ENCODE measurements at places on chromosomes 7 and 10. TPM values are rescaled to one million over a fixed set of nuclear protein-coding genes. Genes with fewer than 3 reads are reported as not detected.

The FKBP6 gene
- not detected for total RNA-seq

The FAM221A gene
- 2.6 TPM for total RNA-seq

The KCNH2 gene
- total RNA-seq = not detected

The ATAD1 gene
- total RNA-seq = 32.3 TPM

The CCDC172 gene
- not detected for total RNA-seq

The TRIM50 gene
- not detected for total RNA-seq

The MOGAT3 gene
- not detected for total RNA-seq

The GPR37 gene
- not detected for total RNA-seq

The NPSR1 gene
- not detected for total RNA-seq

The ADIRF gene
- 2.5 TPM for total RNA-seq

The CTTNBP2 gene
- 7.5 TPM for total RNA-seq

DNA sequence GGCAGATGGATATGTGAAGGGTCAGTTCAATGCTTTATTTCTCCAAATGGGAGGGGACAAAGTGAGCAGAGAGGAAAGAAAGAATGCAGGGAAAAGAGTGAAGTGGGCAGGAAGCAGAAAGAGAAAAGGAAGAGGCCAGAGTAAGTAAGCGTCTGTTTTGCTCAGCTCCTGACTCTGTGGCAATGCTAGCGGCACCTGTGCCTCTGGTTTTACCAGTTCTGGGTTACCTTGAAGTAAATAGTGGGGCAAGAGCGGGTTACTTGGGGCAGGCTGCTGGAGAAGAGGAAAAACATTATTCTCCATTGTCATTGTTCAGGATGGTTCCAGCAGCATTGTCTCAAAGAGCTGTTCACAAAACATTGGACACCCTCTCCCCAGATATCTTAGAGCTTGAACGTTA, 1.9 kb downstream of the TAS2R40 start:
- no peak for DNase-seq

- no peak for DNase-seq
Observed at GRCh38 chr7:34364130-34364529, 293.9 kb upstream of the NPSR1 start.

GRCh38 chr7:150753826-150754603, 16.8 kb downstream of the GIMAP5 start:
- peak; percentile 8 for DNase-seq

DNA sequence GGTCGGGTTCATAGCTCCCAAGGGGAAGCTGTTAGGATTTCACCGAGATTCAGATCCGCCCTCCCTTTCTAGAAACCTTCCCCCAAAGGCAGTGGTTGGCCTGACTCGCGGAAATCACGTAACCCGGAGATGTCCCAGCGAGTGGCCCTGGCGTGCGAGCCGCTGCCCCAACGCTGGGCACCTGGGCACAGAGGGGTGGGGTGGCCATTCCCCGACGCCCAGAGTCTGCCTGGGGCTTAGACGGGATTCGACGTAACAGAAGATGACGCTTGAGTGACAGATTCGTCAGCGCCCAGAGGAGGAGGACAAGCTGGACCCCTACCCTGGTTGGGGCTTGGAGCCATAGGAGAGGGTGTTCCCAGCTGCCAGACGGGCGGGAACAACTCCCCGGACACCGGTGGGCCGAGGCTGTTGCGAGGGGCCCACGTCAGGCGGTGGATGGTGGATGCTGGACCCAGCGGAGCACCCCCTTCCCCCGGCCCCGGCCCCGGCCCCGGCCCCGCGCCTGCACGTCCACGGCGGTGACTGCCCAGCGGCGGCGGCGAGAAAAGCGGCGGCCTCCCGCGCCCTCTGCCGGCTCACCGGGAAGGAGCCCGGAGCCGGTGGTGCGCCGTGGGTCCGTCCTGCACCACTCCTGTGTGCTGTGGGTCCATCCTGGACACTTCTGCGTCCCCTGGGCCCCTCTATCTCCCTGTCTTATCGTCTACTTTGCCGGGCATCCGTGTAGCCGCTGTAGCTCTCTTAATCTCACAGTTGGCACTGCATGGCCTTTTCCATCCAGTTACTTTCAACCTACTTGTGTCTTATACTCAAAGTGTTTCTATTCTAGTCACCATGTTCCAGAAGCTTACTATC, 35.4 kb upstream of the KNDC1 start:
- no peak for DNase-seq

DNA sequence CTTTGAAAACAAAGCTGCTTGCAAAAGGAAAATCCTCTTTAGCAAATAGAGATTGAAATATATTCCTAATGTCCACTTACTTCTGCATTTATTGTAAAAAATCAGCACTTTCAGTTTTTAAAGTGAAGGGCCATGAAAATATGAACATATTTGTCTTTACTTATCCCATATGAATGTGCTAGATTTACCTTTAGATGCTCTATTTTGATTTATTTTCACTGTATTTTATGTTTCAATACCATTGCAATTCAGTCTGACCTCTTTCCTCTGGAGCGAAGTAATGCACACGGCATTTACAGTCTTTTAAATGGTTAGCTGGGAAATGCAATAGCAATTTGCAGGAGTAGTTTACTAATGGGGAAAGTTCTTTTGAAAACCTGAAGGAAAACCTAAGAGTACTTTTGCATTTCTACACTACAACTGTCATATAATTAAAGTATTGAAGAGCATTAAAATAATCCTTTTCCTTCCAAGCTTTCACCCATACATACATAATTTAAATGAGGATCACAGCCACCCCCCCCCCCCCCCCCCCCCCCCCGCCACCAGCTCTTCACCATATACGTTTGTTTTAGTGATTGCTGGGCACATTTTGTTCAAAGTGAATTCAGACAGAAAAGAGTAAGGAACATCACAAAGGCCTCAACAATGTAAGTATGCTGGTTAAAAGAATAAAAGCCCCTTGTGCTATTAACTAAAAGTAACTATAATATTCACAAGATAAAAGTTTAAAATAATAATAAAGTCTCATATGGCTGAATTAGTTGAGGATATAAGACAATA, 3.5 kb downstream of the SKIDA1 start:
- DNase-seq = no peak

GRCh38 chr7:142300689-142301088, 42.8 kb upstream of the PRSS58 start:
- peak; percentile 21 for DNase-seq

- no peak for DNase-seq
Observed at GRCh38 chr7:150824379-150825177, 24.0 kb downstream of the TMEM176A start.

- DNase-seq = no peak
Observed at GRCh38 chr10:18185621-18186020, 45.4 kb downstream of the CACNB2 start.

GRCh38 chr7:151520419-151521261, 945 bp upstream of the RHEB start:
- DNase-seq = peak; percentile 25

DNA sequence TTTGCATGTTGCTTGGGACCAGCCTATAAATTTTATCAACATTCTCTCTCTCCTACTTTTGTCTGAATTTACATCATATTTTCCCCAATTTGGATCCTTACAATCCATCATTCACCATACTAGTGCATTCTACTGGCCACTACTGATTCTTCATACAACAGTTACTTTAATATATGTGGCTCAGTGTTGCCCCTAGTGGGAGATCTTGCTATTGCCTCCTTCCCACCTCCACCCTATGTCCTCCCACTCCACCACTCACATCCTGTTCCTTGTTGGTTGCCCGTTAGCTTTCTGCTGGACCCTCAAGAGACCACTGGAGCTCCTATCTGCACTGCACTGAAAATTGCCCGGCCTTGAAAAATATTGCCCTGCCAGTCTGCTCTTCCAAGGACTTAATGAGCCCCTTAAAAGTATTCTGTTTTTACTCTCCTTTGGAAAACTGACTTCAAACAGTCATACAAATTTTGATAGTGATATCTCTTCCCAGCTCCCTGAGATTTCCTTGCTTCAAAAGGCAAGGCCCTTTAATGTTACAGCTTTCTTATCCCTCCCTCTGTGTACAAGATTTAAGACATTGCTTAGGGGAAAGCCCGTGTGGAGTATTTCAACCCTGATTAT, 243.2 kb upstream of the TMEM229A start:
- DNase-seq = no peak

DNA sequence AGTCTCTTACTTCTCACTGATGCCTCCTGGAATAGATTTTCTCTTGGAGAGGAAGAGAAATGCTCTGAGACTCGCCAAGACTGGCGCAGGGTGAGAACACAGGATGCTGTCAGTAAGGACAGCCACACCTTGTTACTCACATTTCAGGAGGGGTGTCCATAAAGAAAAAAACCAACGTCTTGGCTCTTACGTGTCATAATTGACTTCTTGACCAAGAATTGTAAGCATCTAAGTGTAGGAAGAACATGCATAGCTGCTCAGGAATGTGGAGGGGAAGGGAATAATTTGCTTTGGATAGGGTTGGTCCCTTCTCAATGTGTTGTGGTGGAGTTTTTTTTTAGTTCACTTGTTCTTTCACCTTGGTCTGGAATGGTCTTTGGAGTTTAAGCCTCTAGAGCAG, 43.8 kb upstream of the ZNF438 start:
- DNase-seq = peak; percentile 95

DNA sequence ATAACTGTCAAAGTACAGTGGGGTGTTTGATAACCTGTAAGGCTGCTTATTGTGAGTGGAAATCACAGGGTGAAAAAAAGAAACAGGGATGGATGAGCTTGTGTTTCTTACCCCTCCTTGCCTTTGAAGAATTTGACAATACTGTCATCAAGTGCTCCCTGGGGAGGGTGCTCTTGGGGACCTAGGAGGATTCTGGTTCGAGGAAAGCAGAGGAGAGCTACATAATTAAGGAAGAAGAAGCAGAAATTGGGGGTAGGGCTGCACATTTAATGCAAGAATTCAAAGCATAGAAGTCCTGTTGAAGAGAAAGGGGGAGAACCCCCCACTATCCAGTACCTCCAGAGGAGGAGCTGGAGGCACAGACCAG, 208.1 kb upstream of the PHYHIPL start:
- no peak for DNase-seq

GRCh38 chr7:151115121-151115835, 29.0 kb downstream of the AGAP3 start:
- DNase-seq = no peak

- no peak for DNase-seq
Observed at GRCh38 chr7:25636871-25637283, 408.6 kb upstream of the NPVF start.

DNA sequence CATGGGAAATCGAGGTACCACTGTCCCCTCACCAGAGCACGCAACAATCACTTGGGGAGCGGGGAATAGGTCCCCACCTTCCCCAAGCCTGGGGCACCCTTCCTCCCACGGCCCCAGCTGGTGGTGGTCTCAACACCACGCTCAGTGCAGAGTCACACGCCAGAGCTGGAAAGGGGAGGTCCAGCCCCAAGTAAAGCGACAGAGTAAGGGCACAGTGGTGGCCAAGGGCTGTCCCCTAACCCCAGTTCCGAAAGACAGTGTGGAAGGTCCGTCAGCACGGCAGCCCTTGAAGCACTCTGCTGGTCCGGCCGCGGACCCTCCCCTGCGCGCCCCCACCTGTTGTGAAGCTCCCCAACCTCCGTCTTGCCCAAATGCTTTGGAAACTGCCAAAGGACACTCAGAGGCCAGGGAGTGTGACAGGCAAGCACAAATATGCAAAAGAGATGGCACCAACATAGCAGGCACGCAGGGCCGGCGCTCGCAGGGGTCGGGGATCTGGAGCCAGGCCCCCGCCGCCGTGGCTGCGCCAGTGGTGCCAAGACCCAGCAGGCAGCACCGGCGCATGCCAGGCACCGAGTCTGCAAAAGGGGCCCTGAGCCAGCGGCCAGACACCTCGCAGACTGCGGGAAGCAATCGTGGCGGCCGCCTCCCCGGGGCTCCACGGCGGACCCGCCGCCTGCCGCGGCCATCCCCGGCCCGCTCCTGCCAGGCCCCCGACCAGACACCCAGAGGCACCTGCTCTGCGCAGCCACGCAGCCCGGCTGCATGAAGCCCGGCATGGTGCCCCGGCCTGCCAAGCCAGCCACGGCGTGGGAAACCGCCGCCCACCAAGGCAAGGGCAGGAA, 51.6 kb upstream of the SRRM3 start:
- DNase-seq = no peak

DNA sequence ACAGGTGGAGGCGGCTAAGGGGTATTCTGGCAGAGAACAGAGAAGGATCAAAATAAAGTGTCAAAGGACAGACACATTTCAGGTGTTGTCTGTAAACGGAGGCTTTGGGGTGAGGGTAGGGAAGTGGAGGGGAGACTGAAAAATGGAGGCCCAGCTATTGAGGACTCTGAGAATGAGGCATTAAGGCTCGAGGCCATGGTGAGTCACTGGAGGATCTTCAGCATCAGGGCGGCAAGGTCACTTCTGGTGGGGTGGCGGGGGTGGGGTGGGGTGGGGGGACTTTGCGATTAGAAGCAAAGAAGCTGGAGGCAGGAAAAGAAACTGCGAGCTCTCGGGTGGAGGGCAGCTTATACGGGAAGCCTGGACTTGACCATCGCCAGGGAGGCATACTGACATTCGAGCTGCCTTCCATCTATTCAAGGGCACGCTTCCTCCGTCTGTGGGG, 58.4 kb upstream of the PCGF5 start:
- peak; percentile 38 for DNase-seq

- DNase-seq = peak; percentile 51
Observed at GRCh38 chr10:79381804-79382221, 34.5 kb downstream of the PPIF start.

- DNase-seq = no peak
Observed at GRCh38 chr10:45592432-45592831, 80.1 kb downstream of the ZFAND4 start.

- peak; percentile 62 for DNase-seq
Observed at GRCh38 chr10:22714479-22715289, at the start of gene PIP4K2A. Gene PIP4K2A (minus strand): TSS chr10:22714578. CDS start chr10:22714326, 252 bp downstream.

DNA sequence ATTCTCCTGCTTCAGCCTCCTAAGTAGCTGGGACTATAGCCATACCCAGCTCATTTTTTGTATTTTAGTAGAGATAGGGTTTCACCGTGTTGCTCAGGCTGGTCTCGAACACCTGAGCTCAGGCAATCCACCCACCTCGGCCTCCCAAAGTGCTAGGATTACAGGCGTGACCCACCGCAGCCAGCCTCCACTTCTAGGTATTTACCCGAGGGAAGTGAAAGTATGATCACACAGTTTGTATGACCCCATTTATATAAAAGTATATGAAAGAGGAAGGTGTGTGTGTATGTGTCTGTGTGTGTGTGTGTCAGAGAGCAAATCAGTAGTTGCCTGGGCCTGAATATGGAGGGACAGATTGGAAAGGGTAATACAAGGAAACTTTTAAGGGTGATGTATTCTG, 2.0 kb upstream of the PURB start:
- no peak for DNase-seq

GRCh38 chr10:63901881-63902280, 380.7 kb downstream of the REEP3 start:
- DNase-seq = peak; percentile 6

DNA sequence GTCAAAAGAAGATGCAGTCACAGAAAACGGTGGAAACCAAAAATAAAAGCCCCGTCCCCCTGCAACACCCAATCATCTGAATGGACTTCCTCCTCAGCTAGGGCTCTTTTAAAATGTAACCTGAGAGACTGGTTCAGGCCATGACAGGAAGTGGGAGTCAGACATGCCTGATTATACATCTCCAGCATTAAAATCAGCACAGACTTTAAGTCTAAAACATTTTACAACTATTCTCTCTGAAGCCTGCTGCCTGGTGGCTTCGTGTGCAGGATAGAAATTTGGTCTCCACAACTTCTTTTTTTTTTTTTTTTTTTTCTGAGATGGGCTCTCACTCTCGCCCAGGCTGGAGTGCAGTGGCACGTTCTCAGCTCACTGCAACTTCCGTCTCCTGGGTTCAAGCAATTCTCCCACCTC, 30.3 kb downstream of the HACD1 start:
- peak; percentile 37 for DNase-seq

- DNase-seq = no peak
Observed at GRCh38 chr10:35208536-35208935, 81.9 kb downstream of the CREM start.

Measured in LHCN-M2 (cell line).